ENCODE measurements at places on chromosomes 13 and 19.

DNA sequence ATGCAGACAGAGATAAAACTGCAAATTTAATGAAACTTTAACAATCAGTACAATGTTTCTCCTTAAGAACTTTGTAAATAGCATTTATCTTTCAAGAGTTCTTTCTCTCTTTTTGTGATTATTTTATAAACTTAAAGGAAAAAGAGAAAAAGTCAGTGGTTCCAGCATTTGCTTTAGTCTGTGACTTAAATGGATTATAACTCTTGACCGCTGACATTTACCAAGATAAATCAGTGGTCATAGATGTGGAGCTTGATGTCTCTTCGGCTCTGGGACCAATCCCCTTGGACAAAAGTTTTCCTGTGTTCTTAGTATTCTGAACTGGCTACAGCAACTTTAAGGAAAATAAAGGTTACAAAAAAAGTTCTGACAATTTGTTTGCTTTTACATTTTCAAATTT is 162.6 kb downstream of the TM9SF2 start:
- DNase-seq, result no peak

DNA sequence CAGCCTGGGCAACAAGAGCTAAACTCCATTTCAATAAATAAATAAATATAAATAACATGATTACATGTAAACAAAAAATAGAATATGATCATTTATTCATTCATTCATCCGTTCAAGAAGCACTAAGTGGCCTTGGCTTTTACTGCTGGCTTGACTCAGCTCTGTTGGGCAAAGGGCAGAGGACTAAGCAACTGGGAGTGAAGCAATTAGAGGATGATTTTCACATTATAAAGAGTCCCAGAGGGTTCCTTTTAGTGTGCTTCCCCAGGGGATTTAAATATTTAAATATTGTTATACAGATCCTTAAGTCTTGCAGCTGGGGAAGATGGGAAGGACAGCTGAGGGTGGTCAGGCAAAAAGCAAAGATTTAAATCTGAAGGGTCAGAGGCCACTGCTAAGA is 34.9 kb upstream of the FLT1 start:
- no peak for DNase-seq

DNA sequence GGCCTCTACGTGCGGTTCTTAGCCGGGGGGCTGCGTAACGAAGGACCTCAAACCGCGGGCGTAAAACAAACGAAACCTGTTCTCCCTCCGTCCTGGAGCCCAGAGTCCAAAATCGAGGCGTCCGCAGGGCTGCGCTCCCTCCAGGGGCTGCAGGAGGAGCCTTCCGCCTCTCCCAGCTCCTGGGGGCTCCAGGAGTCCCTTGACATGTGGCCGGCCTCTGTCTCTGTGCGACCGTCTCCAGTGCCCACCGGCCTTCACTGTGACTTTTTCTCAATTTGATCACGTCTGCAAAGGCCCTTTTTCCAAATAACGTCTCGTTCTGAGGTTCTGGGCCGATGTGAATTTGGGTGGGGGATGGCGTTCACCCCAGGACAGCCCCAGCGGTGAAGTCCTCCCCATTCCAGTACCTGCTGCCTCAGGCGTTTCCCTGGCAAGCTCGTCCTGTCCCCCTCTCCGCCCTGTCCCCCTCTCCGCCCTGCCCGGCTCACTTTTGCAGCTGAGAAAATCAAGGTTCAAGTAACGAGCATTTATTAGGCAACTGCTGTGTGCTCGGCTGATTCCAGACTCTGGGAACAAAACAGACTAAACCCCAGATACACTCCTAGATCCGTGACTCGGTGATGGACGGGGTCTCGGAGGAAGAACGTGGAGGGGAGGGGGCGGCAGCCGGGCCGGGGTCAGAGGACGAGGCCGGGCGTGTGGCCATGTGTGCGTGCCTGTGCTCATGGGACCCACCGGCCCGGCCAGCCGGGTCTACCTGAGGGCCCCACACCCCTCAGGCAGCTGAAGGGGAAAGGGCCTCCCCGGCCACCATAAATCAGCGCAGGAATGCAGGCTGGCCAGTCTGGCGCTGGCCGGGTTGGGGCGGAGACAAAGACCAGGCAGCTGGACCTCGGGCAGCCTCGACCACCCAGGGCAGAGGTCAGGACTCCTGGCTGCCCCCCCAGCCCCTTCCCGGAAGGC is 28.1 kb upstream of the WDR18 start:
- no peak for DNase-seq

DNA sequence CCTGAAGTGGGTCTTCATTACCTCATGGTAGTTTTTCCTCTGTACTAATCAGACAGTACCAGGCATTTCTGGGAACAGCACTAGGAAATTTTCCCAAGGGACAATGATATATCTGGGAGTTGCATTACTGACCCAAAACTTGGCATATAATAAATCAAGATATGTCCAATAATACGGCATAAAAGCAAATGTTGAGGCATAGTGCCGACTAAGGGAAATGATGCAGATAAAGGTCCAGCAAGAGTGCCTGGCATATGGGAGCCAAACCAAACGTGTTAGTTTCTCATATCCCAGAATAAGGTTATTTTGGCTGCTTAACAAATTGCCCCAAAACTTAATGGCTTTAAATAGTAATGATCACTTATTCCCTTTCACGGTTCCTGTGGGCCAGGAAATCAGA is 12.1 kb upstream of the TDRD3 start:
- no peak for DNase-seq

DNA sequence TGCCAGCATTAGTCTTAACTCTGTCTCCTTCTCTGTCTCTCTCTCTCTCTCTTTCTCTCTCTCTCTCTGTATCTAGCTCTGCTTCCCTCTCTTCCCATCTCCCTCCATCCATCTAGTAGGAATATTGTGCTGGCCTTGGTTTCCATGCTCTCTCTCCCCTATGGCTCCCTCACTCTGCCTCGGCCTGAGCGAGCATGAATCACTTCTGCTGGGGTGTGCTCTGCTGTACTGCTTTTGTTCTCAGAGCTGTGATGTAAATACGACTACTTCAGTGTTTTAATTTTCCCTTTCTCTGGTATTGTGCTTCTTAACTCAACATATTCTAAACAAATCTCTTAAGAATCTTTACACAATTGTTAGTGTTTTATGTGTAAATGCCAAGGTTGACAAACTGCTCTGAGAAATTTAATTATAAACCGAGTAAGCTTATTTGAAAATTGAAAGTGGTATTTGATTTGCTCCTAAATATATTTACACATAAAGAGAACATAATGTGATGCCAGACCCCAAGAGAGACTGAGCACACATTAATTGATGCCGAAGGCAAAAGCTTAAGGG is 211.5 kb upstream of the KL start:
- DNase-seq, result no peak

GRCh38 chr13:58018865-58019264 is 387.3 kb downstream of the PCDH17 start:
- DNase-seq, result no peak

- no peak for DNase-seq
Observed at GRCh38 chr13:36475468-36475867, 43.2 kb downstream of the CCNA1 start.

DNA sequence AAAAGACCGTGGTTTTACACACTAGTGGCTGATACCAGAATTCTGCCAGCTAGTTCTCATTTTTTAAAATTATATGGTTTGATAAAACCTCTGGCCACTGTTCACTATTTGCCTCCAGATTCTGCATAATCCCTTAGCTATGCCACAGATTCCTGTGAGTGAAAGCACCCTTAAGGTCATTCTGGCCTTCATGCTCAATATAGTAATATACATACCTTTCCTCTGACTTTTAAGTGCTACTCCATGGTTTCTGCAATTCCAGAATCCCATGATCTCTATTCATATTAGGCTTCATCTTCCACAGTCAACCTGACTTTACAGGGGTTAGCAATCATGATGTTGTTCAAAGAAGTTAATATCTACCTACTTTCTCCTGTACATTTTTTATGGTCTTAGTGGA is 274.1 kb upstream of the EDNRB start:
- DNase-seq, result no peak

- no peak for DNase-seq
Observed at GRCh38 chr13:20209948-20210347, 17.2 kb upstream of the GJB2 start.

DNA sequence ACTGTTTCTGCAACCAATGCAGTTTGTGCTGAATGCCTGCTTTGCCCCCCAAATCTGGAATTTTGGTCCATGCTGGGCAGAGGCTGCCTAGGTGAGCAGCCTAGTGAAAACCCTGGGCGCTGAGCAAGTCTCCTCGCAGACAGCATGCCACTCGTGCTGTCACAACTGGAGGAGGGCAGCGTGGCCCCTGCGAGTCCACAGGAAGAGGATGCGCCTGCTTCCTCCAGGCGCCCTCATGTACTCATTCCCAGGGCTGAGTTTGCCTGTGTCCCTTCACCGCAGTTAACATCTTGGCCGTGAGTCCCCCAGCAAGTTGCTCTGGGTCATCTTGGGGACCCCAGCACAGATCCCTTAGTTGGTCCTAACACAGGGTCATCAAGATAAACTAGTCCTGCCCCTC is 26.2 kb upstream of the TMEM160 start:
- no peak for DNase-seq

- DNase-seq, result no peak
Observed at GRCh38 chr19:18232540-18233223, 6.4 kb upstream of the PDE4C start.

- DNase-seq, result no peak
Observed at GRCh38 chr13:98039964-98040363, 86.5 kb downstream of the IPO5 start.
